ENCODE measurements at places on chromosomes 16 and 17.

DNA sequence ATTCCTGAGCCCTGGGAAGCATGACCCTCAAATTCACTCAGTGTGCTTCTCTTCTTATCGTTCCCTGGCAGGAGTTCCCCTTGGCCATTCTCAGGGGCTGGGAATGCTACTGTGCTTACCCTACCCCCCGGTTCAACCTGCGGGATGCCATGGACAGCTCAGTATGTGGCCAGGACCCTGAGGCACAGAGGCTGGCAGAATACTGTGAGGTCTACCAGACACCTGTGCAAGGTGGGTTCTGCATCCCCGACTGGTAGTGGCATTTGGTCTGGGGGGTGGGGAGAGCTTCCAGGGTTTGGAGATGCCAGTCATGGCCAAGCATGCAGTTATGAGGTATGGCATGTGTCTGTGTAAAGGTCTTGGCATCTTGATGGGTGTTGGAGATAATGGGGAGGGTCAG is 39.4 kb downstream of the WSCD1 start:
- DNase-seq, result no peak

- no peak for DNase-seq
Measured at GRCh38 chr16:58491-59439, 5.1 kb downstream of the SNRNP25 start.

- DNase-seq, result no peak
Measured at GRCh38 chr17:77509089-77509488, 368.3 kb downstream of the SEC14L1 start.

DNA sequence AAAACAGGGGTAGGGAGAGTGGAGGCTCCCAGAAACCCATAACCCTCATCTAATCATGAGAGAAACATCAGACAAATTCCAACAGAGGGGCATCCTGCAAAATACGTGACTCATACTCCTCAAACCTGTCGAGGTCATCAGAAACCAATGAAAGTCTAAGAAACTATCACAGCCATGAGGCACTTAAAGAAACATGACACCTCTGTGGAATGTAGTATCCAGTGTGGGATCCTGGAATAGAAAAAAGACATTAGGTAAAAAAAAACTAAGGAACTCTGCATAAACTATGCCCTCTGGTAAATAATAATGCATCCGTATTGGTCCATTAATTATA is 16.4 kb downstream of the CDH5 start:
- no peak for DNase-seq

- DNase-seq, result peak; percentile 63
Measured at GRCh38 chr16:88534638-88535190, 35.5 kb upstream of the ZC3H18 start.

Data from GM10248 (cell line).